KG1 (cell line): ENCODE measurements at places on chromosomes 4 and X.

DNA sequence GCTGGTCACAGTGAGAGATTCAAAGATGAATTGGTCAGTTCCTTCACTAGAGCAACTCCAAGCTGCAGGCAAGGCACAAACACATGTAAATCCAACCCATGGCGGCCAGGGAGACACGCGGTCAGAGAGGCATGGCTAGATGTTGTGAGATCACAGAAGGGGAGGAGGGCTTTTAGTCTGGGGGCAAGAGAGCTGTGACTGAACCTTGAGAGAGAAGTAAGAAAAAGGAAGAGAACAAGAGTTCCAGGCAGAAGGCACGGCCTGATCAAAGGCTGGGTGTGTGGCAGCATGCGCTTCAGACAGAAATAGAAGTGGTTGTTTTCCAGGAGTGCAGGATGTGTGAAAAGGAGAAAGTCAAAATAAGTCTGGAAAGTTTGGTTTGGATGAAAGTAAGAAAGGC is 15.9 kb downstream of the CCDC149 start:
- no peak for DNase-seq

GRCh38 chrX:20445109-20445508 is 178.4 kb upstream of the RPS6KA3 start:
- DNase-seq: no peak

DNA sequence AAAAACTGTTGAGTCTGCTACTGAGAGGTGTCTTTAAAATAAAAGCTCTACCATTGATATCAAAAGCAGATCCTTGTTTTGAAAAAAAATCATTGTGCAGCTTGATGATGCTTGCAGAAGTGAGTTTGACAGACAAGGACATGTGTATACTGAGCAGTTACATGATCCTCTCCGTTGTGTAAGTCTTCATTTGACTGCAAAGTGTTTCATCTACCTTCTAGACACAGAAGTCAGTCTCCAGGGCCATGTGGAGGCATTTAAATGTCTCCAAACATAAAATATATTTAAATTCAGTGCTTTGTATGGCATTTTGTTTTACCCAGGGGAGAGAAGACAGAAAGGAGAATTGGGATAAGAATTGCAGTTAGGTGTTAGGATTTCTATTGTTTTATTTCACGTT is 107.8 kb upstream of the MYOZ2 start:
- DNase-seq: no peak

DNA sequence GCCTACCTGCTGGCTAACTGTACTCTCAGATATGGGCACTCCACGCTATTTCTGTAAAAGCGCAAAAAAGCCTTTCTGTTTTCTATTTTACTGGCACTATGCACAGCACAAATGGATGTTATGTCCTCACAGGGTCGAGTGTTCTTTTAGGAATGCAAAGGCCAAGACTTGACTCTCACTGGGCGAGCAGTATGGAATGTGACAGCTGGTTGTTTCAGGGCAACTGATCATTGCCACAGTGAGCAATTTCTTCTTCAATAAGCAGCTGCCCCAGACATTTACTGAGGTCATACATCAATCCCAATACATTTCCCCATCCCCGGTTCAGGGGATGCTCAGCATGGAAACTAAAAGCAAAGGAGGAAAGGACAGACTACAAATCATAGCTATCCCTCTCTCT is 58.2 kb downstream of the PDE5A start:
- DNase-seq: no peak

DNA sequence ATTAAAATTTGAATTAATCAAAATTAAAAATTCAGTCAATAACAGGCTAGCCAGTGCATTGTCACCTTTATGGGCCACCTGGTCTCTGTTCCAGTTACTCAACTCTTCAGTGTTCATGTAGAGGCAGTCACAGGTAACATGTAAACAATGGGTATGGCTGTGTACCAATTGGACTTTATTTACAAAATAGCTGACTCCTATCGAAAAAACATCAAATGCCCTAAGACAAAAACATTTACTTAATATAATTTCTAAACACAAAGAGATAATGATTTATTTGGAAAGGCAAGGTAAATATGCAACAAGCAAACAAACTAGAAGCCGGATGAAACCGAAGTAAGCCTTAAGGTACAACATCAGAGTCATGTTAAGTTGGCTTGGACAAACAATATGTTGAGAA is 8.8 kb downstream of the TMEM150C start:
- DNase-seq: no peak

GRCh38 chrX:8657883-8658282 is 74.1 kb downstream of the ANOS1 start:
- no peak for DNase-seq

- DNase-seq: no peak
Measured at GRCh38 chr4:1363513-1363912, 16.5 kb downstream of the UVSSA start.

- no peak for DNase-seq
Measured at GRCh38 chr4:8795140-8795539, 76.5 kb downstream of the HMX1 start.

- DNase-seq: no peak
Measured at GRCh38 chr4:153215921-153216320, 11.7 kb downstream of the TRIM2 start.
